ENCODE measurements at places on chromosomes 13 and 19.

GRCh38 chr19:46520616-46521015 lies 24.9 kb upstream of the PNMA8B start:
- DNase-seq = no peak

DNA sequence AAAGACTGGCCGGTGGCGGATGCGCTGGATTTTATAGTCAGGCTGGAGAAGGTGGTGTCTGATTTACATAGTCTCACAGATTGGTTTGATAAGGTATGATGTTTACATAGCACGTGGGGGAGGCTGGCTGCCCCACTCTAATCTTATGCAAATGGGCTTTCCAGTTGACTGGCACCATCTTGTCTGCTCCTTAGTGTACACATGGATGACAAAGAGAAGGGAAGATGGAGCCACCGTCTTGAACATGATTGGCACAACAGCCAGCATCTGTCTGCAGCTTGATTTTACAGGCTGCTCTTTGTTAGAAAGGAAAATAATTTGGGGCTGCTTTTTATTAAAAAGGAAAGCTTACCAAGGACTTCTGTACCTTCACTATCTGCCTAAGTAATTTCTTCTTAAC lies 265.2 kb upstream of the MAB21L1 start:
- DNase-seq = no peak

DNA sequence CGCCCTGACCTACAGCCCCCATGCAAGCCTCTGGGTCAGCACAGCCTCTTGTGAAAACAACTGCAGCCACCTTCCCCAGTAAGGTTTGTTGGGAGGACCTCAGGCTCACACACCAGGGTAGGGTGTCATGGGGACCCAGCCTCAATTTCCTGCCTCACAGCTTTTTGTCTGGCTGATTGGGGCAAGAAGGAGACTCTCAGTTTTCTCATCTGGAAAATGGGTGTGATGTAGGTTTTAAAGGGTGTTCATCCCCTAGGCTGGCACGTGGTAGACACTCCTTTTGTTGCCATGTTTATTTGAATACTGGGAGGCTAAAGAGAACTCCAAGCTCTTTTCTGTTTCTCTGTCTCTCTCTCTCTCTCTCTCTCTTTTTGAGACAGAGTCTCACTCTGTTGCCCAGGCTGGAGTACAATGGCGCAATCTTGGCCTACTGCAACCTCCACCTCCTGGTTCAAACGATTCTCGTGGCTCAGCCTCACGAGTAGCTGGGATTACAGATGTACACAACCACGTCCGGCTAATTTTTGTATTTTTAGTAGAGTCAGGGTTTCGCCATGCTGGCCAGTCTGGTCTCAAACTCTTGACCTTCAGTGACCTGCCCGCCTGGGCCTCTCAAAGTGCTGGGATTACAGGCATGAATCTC lies 18.2 kb upstream of the PLAUR start:
- no peak for DNase-seq

DNA sequence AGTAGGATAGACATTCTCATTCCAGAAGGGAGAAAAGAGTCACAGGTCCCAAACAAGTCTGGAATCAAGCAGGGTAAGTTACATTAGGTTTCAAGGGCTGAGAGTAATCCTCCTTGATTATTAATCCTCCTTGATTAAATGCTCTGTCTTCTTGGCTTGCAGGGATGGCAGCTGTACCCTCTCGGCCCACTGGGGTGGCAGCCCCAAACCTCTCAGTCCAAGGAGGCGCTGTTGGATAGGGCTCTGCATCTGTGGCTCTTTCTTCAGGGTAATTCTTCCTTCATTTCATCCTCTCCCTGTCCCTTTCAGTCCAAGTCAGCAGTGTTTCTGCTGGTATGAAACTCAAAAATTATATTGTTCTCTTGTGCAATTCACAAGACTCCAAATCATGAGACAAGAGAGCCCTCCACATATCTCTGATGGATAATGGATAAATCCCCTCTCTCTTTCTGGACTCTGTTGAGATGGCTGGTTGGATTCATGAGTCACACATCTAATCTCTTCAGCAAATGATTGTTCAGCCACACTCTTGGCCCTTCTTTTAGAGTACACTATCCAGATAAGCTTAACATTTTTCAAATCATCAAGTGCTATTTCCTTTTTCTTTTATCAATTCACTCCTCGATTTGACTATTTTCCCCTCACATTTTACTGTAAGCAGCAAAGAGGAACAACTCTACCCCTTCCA lies 323.7 kb upstream of the HTR2A start:
- no peak for DNase-seq

DNA sequence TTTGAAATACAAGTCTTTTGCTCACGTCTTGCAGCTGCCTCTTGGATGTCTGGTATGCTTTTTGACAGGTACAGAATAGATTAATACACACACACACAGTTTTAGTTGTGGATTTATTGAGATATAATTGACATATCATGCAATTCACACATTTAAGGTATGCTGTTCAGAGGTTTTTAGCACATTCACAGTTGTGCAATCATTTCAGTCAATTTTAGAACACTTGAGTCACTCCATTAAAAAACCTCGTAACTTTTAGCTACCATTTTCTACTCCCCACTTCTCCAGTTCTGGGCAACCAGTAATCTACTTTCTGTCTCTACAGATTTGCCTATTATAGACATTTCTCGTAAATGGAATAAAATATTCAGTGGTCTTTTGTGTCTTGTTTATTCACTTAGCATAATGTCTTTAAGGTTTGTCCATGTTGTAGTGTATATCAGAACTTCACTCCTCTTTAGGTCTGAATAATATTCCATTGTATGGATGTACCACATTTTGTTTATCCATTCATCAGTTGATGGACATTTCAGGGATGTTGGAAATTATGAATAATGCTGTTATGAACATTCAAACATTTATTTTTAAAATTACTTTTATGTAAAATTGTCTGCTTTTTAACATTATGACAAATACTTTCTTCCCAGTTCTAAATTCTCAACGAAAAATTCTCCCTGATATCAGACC lies 2.5 kb upstream of the ZMYM2 start:
- DNase-seq = no peak

DNA sequence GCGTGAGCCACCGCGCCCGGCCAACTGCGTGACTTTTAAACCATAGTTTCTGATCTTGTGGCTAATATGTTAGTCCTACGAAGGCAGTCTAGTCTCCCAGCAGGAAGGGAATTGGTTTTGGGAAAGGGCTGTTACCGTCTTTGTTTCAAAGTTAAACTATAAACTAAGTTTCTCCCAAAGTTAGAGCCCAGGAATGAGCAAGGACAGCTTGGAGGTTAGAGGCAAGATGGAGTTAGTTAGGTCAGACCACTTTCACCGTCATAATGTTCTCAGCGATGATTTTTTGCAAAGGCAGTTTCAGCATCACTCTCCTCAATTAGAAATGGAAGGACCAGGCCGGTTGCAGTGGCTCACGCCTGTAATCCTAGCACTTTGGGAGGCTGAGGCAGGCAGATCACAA lies 17.7 kb upstream of the ADGRE2 start:
- no peak for DNase-seq

DNA sequence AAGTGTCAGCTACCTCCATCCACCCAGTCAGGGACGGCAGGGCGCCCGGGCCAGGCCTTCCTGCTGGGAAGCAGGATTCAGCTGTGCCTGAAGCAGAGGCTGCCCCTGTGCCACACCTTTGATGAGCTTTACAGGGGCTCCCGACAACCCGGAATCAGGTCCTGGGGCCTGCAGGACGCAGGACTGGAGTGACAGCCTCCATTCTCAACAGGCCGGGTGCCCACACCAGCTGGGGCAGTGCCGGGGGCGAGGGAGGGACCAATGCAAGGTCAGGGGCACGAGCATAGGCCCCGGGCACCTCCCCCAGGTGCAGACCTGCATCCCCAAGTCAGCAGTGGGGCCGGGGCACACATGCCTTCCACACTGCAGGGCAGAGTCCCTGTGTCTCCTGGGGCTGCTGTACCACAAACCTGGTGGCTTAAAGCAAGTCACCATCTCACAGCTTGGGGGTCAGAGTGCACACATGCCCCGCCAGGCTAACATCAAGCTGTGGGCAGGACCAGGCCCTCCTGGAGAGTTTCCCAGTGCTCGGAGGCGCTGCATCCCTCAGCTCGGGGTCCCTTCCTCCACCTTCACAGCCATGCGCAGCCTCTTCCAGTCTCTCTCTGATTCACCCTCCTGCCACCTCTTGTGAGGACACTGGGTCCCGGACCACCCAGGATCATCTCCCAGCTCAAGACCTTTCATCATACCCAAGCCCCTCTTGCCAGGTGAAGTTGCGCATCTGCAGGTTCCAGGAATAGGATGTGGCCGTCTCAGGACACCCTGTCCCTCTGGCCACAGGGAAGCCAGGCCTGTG lies 13.4 kb downstream of the UBXN6 start:
- no peak for DNase-seq

DNA sequence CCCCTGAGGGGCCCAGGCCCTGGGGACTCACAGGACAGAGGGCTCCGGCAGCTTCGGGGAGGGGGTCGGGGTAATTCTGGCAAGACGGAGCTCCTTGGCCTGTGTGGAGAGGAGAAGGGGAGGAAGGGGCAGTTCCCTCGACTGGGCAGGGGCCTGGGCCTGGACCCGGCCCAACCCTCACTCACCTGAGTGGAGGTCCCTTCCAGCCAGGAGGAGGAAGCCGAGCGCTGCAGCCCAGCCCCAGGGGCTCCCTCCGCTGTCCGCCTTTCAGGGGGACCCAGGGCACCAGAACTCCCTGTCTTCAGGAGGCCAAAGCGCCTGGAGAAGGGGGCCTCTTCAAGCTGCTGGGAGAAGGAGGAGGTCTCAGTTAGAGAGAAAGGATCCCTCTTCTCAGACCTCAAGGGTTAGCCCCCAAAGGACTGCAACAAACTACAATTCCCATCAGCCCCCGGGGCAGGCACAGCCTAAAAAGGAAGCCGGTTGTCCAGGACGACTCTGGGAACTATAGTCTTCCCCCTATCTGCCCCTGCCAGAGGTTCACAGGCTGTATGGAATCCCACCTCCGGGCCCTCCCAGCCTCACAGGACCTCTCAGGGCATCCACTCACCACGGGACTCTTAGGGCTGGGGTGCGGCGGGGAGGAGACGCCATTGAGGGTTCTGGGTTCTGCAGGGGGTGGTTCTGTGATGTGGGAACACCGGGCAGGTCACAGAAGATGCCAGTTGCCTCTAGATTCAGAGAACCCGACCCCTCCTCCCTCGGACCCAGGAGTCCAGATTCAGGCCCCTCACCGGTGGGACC lies 19.8 kb downstream of the EPS8L1 start:
- no peak for DNase-seq

GRCh38 chr19:2814426-2814825 lies 5.2 kb upstream of the ZNF554 start:
- no peak for DNase-seq
